Large intestine (tissue), 12 donors: ENCODE measurements at places on chromosomes 6 and 20.

DNA sequence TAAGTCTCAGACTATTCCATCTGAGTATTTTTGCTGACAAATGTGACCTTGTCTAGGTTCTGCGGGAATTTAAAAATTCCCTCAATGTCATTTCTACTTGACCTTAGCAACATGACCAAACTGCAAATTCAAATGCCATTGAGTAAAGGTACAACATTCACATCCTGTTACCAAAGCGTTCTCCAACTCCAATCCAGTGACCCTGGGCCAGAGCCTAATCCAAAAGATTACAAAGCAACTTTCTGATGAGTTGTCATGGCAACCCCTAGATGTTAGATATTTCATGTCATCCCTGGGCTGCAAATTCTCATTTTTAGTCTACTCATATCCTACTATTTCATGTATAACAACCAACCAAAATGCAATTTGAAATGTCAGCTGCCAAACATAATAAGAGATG, 65.3 kb downstream of the BACH2 start:
- DNase-seq, result no peak

DNA sequence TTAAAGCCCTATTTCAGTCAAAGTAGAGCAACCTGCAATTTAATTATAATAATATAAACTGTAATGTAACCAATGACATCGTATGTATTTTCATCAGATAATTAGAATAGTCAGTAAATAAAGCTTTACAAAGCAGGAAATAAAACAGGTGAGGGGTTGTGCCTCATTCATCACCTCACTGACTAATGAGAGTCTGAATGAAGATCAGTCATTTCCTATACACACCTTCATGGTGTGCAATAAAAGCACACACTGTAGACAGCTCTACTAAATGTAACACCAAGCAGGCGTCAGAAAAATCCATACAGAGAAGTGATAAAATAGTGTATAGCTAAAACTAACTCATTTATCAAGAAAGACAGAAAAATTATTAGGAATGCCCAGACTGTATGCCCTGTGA, 105.9 kb downstream of the MAN1A1 start:
- no peak for DNase-seq

DNA sequence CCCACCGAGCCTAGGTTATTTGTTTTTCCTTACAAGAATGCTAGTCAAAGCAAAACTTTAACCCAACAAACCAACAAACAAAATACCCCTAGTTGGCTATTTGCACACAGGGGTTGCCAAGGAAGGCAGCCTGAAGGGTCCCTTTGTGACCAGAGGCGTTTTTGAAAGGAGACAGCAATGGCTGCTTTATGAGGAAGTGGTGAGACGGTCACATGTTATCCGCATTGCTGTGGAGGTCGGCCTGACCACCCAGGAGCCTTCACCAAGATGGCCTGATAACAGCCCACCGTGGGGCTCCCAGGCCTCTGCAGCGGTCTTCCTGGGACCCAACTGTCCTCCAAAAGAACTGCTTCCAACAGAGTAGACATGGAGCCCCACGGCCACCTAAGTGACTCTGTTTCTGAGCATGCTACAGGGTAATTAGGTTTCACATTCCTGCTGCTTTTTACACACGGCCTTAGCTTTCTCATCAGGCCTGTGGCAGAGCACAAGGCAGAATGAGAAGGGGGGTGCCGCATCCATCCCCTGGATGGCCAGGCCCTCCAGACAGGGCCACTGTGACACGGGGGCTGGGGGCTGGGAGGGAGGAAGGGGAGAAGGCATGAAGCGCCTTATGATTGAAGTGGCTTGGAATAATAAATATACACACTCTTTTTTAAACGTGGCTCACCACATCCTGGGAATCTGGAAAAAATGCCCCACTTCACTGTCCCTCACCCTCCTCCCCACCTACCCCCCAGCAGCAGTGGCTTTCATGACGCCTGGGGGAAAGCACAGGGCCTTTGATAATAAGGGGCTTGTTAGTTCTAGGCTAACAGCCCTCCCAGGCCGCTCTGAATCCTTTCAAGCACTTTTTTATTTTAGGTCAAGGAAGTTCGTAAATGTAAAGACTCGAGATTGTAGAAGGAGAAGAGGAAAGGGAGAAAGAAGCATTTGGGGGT, 86.0 kb downstream of the CLIC5 start:
- DNase-seq, result no peak

DNA sequence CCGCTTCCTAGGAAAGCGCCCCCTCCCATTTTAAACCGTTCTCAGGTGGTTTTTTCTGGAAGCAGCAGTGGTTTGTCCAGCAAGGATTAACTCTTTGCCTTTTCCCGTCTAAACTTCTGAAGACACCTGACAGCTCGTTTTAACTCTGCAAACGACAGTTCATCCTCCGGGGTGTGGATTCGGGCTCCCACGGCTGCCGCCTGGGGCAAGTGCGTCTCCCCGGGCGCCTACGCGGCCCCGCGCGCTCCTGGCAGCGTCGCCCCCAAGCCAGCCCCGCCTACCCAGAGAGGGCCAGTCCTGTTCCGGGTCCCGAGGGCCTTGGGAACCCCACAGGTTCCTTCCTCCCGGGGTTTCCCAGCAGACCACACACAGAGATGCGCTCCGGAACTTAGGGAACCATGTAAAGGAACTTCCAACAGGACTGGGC, 54.4 kb downstream of the PRR18 start:
- no peak for DNase-seq

GRCh38 chr6:38481211-38481836, 158.4 kb downstream of the BTBD9 start:
- DNase-seq, result no peak

DNA sequence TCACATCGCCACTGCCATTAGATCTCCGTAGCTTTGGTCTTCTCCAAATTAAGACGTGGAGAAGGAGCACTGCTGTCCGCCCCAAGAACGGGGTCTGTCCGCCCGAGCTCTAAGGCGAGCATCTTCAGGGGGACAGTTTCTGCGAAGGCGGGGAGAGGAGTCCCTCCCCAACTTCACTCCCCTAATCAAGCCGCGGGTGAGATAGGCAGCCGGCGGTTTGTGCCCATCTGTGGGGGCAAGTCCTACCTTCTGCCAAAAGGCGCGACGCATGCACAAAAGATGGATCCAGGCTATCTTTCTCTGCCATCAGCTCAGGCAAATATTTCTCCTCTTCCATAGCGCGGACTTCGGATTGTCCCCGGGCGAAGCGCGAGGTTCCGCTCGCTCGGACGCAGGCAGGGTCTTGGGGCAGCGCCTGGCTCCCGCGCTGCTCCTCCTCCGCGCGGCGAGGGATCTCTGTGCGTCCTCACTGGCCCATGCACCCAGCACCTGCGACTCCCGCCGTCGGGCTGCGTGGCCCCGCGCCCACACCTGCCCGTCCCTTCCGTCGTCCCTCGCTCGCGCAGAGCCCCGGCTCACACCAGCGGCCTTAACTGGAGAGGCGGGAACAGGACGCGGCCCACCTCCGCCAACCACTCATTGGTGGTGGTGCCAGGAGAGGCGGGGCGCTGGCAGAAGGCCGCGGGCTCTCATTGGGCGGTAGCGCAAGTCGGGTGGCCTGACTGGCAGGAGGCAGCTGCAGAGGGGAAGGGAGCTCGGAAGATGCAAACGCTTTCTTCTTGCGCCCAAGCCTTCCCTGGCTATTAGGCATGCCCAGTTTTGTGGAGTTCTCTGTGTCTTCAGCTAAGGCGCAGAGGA, at the start of gene KHDRBS2:
Gene KHDRBS2, minus strand, starts transcription at position 614 of the 858 bp plus-strand sequence.
- peak; percentile 96 for DNase-seq

DNA sequence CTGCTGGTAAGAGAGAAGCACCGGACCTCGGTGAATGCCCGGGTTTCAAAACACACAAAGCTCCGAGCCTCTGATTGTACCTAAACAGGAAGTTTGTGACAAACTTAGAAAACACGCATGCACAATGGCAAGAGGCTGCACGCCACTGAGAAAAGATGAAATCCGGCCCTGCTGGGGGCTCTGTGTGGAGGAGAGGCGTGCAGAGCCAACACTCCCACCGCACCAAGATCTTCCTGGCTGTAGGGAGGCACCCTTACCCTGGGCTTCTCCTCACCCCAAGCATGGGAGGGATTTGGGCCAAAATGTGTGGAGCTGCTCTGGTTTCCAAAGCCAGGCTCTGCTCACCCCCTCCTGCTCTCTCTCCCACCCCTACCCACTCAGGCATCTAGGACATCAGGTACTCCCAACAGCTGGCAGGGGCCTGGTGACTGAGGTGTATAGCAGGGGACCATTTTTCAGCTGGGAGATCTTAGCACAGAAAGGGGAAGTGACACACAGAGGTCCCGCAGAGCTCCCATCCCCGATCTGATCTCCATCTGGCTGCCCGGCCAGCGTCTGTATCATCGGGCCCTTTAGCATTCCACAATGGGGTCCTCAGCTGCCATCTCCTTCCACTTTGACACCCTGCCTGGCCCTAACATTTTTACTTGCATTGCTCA, 84.2 kb downstream of the TRERF1 start:
- DNase-seq, result no peak
